ENCODE measurements at places on chromosomes 4 and X.

GRCh38 chr4:102318526-102318925, 26.8 kb downstream of the SLC39A8 start:
- no peak for DNase-seq

DNA sequence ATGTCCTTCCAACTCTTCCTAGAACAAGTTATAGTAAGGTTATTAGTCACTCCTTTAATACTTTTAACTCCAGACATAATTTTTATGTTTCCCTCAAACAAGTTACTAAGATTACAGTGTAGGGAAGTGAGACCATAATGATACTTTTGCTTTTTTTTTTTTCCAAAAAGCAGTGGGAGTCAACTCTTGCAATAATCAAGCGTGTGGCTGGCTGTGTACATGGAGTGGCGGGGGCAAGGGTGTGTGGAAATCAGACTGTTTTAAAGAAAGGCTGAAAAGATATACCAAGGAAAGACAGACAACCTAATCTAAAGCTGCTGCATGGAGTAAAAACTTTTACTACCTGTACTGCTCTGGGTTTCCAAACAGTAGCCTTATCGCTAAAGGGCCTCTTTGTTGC, 4.1 kb downstream of the NOA1 start:
- peak; percentile 44 for DNase-seq

DNA sequence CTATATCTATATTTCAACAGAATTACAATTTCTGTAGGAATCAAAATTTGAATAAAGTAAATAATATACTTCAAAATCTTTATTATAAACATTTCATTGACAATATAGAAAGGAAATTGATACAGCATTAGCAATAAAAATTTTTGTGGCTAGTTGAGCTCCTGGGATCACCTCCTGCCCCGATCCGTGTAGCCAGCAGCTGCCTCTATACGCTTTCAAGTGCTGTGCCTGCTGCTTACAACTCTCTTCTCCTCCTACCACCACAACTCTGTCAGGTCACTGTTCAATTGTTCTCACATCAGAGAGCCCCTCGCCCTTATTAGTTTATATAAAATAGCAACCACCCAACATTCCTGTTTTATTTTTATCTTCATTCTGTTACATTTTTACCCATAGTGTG, 27.6 kb downstream of the INPP4B start:
- no peak for DNase-seq

- DNase-seq, result no peak
These were observed 12.8 kb upstream of the CFAP299 start for GRCh38 chr4:80322716-80323115.

GRCh38 chrX:38516196-38516774, 45.1 kb upstream of the TSPAN7 start:
- DNase-seq, result no peak
